ENCODE measurements at places on chromosomes 7 and 10.

GRCh38 chr10:72234560-72235095, 18.6 kb upstream of the ASCC1 start:
- DNase-seq: no peak

- no peak for DNase-seq
Measured at GRCh38 chr7:2154121-2154520, 78.6 kb downstream of the MAD1L1 start.

DNA sequence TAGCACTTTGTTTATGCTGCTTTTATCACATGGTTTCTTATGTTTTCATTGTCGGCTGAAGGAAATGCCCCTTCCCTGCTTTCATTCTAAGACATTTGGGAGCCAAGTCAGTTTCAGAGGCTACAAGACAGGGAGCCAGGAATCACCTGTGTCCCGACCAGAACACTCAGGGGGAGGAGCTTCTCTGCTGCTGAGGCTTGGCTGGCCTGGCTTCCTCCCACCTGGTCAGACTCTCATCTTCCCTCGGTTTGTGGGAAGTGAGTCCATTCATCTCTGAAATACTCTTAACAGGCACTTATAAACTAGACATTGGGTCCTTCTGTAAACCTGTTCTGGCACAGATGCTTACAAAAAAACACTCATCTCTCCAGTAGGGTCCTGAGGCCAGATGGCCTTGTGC, 19.6 kb upstream of the GOLGA7B start:
- DNase-seq: no peak

DNA sequence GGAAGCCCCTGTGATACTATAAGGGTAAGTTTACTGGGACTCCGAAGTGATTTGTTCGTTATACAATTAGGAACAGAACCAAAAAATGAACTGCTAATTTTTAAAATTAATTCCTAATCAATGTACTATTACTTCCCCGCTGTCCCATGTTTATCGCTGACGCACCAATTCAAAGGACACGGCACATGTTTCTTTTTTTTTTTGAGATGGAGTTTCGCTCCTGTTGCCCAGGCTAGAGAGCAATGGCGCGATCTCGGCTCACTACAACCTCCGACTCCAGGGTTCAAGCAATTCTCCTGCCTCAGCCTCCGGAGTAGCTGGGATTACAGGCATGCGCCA, 1.5 kb upstream of the FMC1 start:
- no peak for DNase-seq

GRCh38 chr7:128231021-128231420, 10.1 kb upstream of the LEP start:
- no peak for DNase-seq

DNA sequence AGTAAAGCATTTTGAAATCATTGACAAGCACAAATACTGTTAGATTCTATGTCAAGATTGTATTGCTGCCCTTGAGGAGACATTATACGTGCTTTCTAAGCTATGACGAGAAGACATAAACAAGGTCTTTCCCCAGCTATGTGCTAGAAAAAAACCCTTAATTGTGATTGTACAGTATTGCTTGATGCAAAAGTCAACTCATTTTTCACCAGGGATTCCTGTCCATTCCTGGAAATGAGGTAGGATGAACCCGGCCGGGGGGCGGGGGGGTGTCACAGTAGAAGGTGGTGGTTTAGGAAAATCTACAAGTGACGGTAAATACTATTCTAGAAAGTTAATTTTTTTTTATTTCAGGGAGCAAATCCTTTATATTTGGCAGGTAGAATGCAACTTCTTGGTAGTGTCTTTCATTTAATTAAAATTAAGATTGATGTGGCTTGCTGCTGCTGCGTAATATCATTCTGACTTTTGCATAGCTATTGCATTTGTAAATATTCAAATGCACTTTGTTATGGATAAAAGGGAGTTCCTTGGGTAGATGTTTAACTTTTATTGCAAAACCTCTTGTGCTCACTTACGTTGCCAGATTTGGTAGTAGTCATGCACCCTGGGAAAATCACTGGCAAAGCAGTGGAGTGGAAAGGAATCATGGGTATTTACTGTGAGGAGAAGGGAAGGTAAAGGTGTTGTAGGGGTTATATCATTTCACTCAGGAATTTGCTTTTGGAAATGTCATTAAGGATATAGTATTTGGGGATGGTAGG, 164.4 kb upstream of the PRPS1L1 start:
- DNase-seq: no peak

DNA sequence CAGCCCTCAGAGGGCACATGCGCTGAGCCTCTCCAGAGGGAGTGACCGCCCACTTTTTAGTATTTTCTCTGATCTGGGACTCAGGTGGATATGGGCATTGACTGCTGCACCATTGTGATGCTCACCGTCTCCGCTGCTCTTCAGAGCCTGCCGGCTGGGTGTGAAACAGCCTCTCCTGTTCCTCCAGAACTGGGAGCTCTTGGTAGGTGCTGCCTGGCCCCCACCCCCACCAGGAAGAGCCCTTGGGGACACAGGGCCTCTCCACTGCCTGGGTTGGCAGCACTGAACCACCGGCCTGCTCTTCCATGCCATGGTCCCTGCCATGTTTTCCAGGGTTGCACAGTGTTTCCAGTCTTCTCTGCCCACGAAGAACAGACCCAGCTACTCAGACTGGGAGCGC, 36.3 kb downstream of the ARHGAP22 start:
- DNase-seq: no peak

GRCh38 chr10:71222601-71223346, 10.4 kb downstream of the UNC5B start:
- no peak for DNase-seq

DNA sequence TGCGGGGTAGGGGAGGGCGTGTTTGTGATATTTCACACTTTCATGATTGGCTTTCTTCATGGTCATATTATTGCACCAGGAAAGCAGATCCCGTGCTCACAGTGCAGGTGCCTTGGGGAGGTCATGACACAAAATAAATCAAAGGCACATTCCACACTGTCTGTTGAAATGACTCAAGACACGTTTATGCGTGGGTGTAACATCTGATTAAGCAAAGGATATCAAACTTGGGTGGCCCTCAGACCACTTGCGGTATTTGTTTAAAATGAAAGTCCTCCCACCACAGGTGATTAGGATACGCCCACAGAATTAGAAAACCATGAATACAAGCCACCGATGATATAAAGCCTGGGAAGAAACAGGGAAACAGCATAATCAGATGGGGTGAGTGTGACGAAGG, 51.1 kb downstream of the SVIL start:
- no peak for DNase-seq

GRCh38 chr7:70047891-70048448, 449.7 kb downstream of the AUTS2 start:
- DNase-seq: no peak

DNA sequence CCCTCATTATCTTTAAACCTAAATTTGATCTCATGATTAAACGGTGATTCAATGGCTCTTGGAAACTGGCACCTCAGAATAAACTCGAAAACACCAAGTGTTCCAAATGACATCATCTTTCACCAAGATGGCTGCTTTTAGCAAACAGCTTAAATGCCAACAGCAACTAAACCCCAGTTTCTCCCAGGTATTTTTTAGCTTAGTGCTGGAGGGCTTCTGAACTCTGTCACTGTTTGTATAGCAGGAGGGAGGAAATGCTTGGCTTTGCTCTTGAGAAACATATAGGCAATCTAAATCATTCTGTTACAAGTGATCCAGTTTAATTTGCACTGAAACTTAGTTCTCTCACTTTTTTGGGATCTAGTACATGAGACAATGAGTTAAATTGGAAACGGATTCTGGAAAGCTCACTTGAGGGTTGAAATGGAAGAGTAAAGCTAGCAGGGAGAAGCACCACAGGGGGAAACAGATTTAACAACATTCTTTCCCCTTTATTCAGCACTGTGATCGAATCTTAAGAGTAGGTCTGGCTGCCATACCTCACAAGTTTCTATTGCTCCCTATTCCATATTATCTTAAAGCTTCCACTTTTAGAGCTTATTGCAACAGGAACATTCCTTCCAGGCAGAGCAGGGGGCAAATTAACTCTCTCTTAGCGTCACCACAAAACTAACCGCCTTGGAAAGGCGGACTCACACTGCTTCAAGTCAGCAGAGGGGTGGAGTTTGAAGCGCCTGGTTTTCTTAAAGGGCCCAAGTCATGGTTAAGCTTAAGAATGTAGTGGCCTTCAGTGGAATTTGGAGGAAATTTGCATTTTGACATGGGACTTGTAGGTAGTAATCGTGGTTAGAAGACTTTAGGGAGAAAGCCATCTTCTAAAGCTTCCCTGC, 1.8 kb upstream of the CCDC6 start:
- DNase-seq: peak; percentile 68

GRCh38 chr7:1847260-1848001, 177.4 kb downstream of the ELFN1 start:
- no peak for DNase-seq

GRCh38 chr10:12605580-12606405, 256.4 kb downstream of the CAMK1D start:
- peak; percentile 38 for DNase-seq
